ENCODE measurements at places on chromosomes 6 and 20.

DNA sequence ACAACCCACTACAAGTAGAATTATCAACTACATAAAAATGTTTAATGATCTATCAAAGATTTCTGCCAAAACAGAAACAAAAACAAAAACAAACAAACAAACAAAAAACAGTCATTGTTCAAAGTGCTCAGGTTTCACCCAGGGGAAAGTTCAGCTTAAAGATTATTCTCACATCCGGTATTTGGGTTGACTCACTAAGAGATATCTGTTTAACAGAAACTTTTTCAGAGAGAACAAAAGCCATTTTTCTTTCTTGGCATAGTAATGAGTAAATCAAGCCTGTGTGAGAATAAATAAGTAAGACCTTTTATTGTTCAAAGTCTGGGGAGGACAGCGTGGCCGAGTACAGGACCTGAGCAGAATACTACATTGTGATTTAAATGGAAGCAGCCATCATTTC is 143.6 kb downstream of the RCAN2 start:
- no peak for DNase-seq

- DNase-seq, result no peak
Measured at GRCh38 chr20:15789079-15789478, 784.2 kb downstream of the KIF16B start.

DNA sequence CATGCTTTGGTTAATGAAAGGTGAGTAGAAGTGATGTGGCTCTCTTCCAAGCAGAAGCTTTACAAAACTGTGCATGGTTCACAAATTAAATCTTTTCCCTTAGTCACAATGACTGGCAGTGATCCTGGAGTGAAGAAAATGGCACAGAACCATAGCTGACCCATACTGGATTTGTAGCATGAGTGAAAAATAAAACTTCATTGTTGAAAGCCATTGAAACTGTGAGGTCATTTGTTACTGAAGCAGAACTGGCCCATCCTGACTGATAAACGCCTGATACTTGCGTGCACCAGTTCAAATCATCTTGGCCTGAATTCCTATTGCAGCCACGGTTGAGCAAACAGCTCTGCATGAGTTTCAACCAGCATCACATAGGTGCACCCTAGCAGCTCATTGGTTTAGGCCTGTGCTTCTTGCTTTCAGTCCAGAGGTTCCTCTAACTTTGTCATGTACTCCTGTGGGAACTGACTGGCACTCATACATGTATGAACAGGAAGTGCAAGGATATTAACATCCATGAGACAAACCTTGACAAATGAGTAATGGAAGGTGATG is 40.5 kb downstream of the SAMD5 start:
- no peak for DNase-seq

DNA sequence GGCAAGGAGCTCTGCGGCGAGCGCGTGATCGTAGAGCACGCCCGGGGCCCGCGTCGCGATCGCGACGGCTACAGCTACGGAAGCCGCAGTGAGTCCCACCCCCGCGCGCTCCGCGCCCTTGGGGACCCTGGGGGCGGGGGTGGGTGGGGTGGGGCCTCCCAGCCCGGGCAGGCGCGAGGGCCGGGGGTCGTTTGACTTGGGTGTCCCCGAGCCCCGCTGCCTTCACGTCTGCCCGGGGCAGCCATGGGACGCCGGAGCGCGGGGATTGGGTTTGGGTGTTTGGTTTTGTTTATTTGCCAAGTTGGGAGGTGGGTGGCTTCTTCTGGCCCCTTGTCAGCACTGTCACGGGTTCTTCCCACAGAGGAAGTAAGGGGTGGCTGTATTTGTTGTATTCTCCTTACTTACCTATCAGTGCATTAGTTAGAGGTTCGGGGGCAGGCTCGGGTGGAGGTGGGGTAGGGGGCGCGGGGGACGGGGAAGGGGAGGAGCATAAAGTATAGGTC is 777 bp downstream of the SRSF6 start:
- peak; percentile 48 for DNase-seq

DNA sequence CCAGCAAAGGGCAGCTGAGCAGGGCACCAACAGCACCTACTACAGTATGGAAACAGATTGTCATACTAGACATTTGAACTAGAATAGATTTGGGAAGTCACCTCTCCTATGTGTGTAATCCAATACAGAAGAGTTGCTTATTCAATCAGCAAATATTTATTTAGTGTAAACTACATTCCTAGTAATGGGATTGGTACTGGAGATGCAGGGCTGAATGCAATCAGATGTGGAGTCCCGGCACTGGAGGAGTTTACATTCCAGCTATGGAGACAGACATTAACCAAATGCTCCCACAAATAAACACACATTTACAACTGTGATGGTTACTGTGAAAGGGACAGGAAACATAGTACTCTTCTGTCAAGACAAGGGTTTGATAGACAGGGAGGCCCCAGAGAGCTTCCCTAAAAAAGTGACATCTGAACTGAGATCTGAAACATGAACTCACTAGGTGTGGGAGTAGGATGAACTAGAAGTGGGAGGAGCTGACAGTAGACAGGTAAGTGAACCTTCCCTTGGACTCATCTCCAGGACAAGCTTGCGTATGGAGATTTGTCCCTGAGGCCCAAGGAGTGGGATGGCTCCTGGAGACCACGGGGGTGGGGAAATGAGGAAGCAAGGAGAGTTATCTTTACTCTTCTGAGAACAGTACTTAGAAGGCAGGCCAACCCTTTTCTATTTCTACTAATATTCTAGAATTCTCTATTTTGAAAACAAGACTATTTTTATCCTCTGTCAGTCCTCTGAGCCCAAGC is 420.5 kb downstream of the MAFB start:
- no peak for DNase-seq

- DNase-seq, result no peak
Measured at GRCh38 chr6:123118811-123119210, 122.8 kb downstream of the CLVS2 start.

- no peak for DNase-seq
Measured at GRCh38 chr20:39661833-39662232, 699.7 kb downstream of the DHX35 start.
